A549 treated with DMSO at 1 μM for 4 hours (cell line): ENCODE measurements at places on chromosomes 2 and 18. TPM values are rescaled to one million over a fixed set of nuclear protein-coding genes. Genes with fewer than 3 reads are reported as not detected.

Gene CYS1
- 0.65 to 1.7 TPM (median 1.4 TPM) in 5 replicates for total RNA-seq

Gene HOXD10
- total RNA-seq: 5.7 to 8.5 TPM (median 7.4 TPM) in 5 replicates

Gene FOXI3
- not detected in 5 replicates for total RNA-seq

Gene SERPINB10
- total RNA-seq: 0.22 TPM in 1 of 5 replicates, not detected in the others

Gene EML6
- 1.3 to 1.8 TPM (median 1.5 TPM) in 5 replicates for total RNA-seq

Gene TMBIM1
- 117 to 131 TPM (median 121 TPM) in 5 replicates for total RNA-seq

Gene C2orf80
- total RNA-seq: not detected in 5 replicates

Gene GYPC
- not detected in 5 replicates for total RNA-seq

Gene TMEM247
- not detected in 5 replicates for total RNA-seq
